Naive thymus-derived CD8-positive, alpha-beta T cell (primary cell): ENCODE measurements at places on chromosomes 7 and 10.

- DNase-seq: no peak
Observed at GRCh38 chr7:75611557-75612178, 119.5 kb downstream of the SPDYE5 start.

DNA sequence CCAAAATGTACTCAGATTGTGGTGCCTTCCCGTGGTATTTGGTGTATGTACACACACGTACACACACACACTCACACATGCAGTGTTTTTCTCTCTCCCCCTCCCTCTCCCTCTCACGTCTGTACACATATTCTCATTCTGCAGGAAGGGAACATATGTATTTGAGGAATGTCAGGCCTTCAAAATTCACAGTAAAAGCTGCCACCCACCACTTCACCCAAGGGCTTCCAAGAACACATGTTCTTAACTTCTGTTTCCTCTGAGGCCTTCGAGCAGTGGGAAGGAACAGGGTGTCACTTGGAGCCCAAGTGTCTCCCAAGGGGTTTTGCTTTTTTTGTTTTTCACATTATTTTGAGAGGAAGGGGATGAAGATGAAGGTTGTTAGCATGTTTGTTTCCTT, 198.9 kb downstream of the TCF7L2 start:
- no peak for DNase-seq

- no peak for DNase-seq
Observed at GRCh38 chr7:35723011-35723410, 28.1 kb upstream of the HERPUD2 start.

GRCh38 chr7:151415375-151416105, 5.7 kb upstream of the WDR86 start:
- DNase-seq: no peak
